ENCODE measurements at places on chromosomes 11 and 22.

DNA sequence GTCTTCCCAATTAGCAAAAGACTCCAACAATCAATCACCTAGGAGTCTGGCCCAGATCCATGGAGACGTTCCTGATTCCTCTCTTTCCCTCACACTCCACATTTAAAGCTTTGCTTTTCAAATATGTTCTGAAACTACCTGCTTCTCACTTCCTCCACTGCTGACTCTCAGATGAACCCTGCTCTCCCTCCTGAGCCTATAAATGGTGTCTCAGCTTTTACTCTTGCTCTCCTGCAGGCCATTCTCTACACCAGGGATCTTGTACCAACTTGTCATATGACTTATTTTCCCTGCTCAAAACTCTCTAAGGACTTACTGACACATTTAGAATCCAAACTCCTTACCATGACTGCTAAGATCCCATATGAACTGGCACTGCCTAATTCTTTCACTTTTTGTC, 138.4 kb upstream of the DDI1 start:
- no peak for DNase-seq

DNA sequence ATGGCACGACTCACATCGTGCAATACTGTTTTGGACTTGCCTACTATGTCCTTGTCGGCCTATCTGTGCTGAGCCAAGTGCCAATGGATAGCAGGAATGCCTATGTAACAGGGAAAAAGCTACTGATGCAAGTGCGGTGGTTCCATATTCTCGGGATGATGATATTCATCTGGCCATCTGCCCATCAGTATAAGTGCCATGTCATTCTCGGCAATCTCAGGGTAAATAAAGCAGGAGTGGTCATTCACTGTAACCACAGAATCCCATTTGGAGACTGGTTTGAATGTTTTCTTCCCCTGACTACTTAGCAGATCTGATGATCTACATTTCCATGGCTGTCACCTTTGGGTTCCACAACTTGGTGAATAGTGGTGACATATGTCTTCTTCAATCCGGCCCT, 20.1 kb downstream of the OOSP3 start:
- no peak for DNase-seq

GRCh38 chr22:42808521-42808920, 48.6 kb downstream of the ARFGAP3 start:
- no peak for DNase-seq

DNA sequence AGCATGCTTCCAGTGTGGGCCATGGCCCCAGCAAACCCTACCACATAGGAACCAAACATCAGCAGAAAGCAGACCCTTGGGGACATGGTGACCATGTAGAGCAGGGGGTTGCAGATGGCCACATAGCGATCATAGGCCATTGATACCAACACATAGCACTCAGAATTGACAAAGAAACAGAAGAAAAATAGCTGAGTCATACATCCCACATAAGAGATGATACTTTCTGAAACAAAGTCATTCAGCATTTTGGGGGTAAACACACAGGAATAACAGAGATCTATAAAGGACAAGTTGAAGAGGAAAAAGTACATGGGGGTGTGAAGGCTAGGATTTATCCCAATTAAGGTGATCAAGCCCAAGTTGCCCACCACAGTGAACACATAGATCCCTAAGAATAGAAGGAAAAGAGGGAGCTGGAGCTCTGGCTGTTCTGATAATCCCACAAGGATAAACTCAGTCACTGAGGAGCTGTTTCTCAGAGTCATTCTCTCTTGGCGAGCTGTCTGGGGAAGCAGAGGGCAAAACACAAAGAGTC, at the start of gene OR8B4:
Gene OR8B4, minus strand, starts transcription at position 488 of the 538 bp plus-strand sequence. Its CDS starts 0 bp downstream, at position 488.
- DNase-seq = no peak

GRCh38 chr11:100670140-100670539, 16.9 kb upstream of the ARHGAP42 start:
- no peak for DNase-seq

DNA sequence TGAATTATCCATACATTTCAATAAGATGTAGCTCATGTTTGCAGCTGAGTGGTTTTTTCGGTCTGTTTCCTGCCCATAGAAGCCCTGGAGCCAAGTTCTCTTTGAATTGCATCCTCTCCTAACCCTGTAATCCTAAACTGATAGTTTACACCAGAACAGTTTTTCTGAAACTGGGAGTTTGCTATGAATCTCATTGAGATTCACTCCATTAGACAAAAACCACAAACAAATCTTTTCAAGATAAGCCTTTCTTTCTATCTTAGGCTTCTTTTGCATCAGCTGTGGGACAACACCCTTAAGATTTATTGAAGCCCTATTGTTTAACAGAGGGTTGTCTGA, 324.8 kb downstream of the DYNC2H1 start:
- no peak for DNase-seq

DNA sequence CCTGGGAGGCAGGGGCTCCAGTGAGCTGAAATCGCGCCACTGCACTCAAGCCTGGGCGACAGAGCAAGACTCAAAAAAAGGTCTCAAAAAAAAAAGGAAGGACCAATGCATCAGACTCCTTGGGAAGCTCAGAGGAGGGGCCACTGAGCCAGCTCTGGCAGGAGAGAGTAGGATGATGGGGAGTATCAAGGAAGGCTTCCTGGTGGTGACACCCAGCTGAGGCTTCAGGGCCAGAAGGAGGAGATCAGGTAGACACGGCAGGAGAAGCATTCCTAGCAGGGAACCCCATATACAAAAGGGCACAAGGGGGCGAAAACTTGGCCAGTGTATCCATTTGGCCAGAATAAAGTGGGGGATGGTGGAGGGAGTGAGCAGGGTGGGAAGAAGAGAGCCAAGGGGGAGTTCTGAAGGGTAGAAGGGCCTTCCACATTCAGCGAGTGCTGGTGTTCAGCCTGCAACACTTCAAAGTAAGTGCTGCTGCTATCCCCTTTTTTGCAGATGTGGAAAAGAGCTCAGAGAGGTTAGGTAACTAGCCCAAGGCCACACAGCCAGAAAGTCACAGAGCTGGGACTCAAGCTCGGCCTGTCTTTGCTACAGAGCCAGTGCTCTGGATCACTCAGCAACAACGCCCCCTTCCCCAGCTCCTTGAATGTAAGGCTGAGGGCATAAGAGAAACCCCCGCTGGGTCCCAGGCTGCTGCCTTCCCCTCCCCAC, 5.3 kb upstream of the RHOD start:
- no peak for DNase-seq

DNA sequence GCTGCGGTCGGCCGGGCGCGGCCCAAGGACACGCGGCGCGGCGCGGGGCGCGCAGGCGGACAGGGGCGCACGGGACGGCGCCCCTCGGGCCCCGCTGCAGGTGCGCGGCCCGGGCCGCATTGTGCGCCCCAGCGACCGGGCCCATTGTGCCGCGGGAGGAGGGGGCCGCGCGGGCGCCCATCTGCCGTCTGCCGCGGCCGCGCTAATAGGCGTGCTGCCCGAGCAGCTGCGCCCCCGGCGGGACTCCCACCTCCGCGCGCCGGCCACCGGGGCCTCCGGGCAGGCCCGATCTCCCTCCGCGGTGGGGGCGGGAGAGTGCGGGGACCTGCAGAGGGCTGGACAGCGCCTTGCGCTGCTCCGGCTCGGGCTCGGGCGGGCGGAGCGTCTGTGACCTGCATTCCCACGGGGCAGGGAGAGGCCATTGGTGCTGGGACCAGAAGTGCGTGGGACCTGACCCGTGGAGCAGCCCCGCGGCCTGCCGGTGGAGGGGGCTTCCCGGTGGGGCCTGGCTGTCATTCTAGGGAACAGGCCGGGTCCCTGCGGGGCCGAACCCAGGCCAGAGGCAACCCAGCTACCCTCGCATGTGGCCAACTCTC, 933 bp downstream of the BRSK2 start:
- no peak for DNase-seq

- no peak for DNase-seq
Measured at GRCh38 chr22:49929994-49930575, 11.7 kb downstream of the CRELD2 start.

GRCh38 chr11:29026286-29026685, 918.1 kb downstream of the METTL15 start:
- no peak for DNase-seq
